ENCODE measurements at places on chromosomes 3 and 15. TPM values are rescaled to one million over a fixed set of nuclear protein-coding genes. Genes with fewer than 3 reads are reported as not detected.

COL8A1 gene
- total RNA-seq: 30.9 TPM

GOLGA6B gene
- not detected for total RNA-seq

PIGZ gene
- 1.4 TPM for total RNA-seq

UTS2B gene
- total RNA-seq: not detected

CATSPER2 gene
- 4.8 TPM for total RNA-seq

SLC22A13 gene
- not detected for total RNA-seq

TLR9 gene
- total RNA-seq: 0.14 TPM

GOLGA6L7 gene
- not detected for total RNA-seq

HHATL gene
- not detected for total RNA-seq

PLAAT1 gene
- total RNA-seq: not detected

LEKR1 gene
- 4.8 TPM for total RNA-seq

KCNH8 gene
- total RNA-seq: 1.5 TPM

FOXB1 gene
- not detected for total RNA-seq
